Vagina (tissue), 2 donors: ENCODE measurements at places on chromosomes 4 and X. TPM values are rescaled to one million over a fixed set of nuclear protein-coding genes. Genes with fewer than 3 reads are reported as not detected.

- DNase-seq: no peak
Measured at GRCh38 chr4:35052546-35052945, 1191.8 kb downstream of the ARAP2 start.

DNA sequence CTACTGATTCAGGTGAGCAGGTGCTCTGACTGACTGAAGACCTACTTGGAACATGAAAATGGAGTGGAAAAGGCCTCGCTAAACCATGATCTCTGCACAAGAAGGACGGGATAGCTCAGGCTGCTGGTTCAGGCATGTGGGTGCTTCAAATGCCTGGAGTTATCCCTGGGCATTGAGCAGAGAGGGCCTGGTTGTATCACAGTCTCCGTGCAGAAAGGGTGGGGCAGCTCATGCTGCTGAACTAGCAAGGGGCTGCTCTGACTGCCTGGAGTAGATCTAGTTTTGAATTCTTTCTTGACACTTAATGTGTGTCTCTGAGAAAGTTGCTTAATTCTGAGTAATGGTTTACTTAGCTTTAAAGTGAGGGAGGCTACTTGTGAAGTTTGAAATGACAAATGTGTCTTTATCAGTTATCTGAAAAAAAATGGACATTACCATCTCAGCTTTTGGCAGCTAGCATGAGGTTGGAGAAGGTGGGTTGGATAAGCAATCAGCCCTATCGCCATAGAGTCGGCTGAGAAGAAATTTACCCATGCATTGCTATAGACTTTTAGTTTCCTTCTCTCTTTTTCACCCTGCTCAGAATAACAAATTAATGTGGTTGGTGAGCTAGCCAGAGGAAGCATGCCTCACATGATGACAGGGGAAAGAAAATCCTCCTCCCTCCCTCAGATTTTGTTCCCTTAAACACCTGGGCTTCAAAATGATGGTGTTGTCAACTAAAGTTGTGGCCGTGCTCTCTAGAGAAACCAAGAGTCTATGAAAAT lies 832.4 kb downstream of the STIM2 start:
- no peak for DNase-seq

GRCh38 chr4:39698424-39699009 lies 581 bp downstream of the UBE2K start:
- DNase-seq: no peak

Gene HTT-AS
- not detected for total RNA-seq

Gene STS
- 6.4 TPM for total RNA-seq
